NCI-H1930 (cell line): ENCODE measurements at places on chromosomes 2 and 18.

DNA sequence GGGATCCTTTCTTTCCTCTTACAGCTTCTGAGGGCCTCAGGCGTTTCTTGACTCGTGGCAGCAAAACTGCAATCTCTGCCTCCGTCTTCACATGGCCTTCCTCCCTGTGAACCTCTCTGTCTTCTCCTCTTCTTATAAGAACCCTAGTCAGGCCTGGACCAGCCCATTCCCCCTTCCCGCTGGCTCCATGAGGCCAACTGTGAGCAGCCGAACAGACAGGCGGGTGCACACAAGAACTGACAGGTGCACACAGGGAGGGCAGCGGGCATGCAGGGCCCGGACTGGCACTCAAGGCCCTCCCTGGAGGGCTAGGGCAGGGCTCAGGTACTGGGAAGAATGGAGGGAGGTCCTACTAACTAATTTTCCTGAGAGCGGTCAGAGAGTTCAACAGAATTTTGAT is 92.4 kb upstream of the DAPL1 start:
- no peak for DNase-seq

DNA sequence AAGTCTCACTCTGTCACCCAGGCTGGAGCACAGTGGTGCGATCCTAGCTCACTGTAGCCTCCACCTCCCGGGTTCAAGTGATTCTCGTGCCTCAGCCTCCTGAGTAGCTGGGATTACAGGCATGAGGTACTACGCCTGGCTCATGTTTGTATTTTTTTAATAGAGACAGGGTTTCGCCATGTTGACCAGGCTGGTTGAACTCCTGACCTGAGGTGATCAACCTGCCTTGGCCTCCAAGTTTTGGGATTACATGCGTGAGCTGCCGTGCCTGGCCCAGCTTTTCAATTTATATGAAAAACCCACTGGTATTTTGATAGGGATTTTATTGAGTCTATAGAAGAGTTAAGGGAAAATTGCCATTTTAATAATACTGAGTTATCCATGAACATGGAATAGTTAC is 63.3 kb downstream of the XRCC5 start:
- DNase-seq, result no peak

DNA sequence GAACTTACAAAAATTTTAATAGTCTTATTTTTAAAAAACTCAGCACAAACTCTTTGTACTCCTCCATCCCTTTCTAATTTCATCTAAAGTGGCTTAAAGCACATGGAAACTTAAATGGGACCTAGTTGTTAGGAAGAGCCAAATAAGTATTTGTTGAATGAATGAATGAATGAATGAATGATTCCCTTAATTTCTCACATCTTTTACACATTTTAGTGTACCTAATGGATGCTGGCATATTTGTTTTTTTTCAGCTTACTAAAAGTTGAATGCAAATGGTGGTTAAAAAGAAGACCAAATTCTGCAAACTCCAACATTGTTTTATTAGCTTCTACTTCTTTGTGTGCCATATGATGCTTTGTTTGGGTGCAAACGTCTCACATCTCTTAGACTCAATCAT is 89.6 kb downstream of the KYNU start:
- no peak for DNase-seq

GRCh38 chr2:180707175-180707883 is 273.1 kb upstream of the UBE2E3 start:
- DNase-seq, result no peak

DNA sequence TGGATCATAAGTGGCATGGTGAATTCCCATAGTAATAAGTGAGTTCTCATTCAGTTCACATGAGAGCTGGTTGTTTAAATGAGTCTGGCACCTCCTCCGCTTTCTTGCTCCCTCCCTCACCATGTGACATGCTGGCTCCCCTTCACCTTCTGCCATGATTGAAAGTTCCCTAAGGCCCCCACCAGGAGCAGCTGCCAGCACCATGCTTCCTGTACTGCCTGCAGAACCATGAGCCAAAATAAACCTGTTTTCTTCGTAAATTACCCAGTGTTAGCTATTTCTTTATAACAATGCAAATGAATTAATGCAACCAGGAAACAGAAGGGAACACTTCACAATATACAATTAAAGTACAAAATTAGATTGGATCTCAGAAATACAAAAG is 257.0 kb downstream of the MREG start:
- DNase-seq, result no peak

GRCh38 chr2:237471438-237472186 is 15.4 kb upstream of the MLPH start:
- no peak for DNase-seq

DNA sequence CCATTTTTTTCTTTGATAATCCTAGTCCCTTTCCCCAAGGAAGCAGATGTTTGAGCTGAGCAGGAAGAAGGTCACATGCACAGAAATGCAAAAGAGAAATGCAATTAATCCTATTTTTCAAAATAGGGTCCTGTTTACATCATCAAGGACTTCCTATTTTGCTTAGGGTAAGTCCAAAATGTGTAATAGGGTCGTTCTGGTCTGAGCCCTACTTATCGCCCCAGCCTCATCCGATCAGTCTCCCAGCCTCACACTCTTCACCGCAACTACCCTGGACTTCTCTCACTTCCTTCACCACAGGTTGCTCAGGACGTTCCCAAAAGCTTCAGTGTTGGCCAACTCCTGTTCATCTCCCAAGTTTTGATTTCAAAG is 32.8 kb downstream of the FOSL2 start:
- no peak for DNase-seq

- no peak for DNase-seq
Measured at GRCh38 chr18:34385311-34385710, 160.6 kb upstream of the NOL4 start.

GRCh38 chr2:234989183-234989701 is 37.4 kb downstream of the SH3BP4 start:
- no peak for DNase-seq

DNA sequence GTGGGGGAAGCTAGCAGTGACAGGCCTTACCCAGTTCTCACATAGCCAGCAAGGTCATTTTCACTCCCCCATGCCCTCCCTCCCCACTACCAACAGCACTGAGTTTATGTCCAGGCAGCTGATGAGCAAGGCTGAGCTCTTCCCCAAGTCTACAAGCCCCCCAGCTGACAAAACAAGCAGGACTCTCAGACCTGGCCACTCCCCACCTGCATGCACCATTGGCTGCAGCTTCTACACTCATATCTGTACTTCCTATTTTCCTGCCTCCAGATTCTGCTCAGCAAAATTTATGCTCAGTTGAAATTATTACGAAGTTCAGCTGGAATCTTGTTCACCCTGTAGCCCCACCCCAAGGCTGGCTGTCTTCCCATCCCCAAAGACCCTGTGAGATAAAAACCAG is 339.3 kb downstream of the ARL6IP6 start:
- DNase-seq, result no peak

DNA sequence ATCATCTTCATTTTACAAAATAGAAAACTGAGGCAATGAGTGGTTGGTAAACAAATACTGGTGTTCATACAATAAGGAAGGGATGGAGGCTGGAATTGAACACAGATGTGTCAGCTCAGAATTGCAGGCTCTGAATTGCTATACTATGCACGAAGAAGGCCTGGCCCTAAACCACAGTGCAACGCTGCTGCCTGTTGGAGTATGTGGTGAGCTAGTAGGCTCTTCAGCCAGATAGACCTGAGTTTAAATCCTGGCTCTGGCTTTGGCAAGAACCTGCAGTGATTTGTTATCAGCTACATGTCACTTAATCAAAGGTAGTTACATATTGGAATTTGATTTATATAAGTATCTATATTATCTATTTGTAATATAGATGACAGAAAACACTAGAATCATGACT is 1602.4 kb upstream of the CELF4 start:
- no peak for DNase-seq

DNA sequence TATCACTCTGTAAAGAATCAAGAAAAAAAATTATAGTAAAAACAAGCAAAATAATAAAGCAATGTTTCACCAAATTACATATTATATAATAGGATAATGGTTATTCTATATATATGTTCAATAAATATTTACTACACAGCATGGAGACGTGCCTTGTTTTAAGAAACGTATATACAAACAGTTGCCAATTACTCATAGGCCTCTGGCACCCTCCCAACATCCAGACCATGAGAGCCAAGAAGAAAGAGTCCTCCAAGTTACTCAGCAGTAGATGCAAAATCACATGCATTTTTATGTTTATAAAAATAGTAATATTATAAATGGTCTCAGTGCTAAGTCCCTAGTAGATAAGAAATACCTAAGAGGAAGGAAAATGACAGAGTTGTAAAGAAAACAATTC is 64.8 kb downstream of the REV1 start:
- no peak for DNase-seq

DNA sequence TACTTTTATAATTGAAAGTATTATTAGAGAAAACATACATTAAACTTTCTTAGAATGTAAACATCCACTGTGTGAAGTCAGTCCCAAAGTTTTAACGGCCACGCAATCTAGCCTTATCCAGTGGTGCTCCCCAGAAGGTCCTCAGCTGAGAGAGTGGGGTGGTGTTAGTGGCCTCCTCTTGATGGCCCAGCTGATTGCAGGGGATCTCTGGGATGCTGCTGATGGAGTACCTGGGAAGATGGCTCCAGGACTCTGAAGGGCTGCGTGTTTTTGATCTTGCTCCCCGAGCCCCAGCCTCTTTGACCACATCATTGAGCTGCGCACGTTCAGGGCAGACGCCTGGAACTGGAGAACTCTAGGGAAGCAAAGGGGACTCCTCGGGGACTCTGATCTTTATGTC is 181.4 kb downstream of the FAM210A start:
- no peak for DNase-seq

DNA sequence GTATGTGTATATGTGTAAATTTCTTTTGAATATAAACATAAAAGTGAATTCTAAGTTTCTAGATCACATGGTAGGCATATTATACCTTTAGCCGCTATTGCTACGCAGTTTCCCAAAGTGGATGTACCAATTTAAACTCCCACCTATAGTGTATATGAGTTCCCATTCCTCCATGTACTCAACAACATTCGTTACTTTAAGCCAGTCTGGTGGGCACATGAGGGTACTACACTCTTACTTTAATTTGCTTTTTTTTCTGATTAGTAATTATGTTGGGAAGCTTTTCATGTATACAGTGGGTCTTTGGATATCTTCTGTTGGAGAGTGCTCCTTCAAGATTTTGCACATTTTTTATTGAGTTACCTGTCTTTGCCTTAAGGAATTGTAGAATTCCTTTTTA is 683.8 kb downstream of the ERBB4 start:
- no peak for DNase-seq

DNA sequence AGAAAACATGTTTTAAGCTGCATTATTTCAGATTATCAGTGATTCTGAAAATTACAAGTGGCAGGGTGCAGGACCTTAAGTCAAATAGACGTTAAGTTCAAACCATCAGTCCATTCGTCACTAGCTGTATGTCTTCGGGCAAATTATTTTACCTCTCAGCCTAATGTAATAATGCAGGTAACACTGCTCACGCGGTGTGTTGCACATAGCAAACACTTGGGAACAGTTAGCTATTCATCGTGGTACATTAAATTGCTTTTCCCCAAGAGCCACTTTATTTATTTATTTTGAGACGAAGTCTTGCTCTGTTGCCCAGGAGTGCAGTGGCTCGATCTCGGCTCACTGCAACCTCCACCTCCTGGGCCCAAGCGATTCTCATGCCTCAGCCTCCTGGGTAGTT is 10.1 kb downstream of the MAT2A start:
- no peak for DNase-seq

GRCh38 chr2:12074126-12074844 is 327.9 kb downstream of the LPIN1 start:
- no peak for DNase-seq

DNA sequence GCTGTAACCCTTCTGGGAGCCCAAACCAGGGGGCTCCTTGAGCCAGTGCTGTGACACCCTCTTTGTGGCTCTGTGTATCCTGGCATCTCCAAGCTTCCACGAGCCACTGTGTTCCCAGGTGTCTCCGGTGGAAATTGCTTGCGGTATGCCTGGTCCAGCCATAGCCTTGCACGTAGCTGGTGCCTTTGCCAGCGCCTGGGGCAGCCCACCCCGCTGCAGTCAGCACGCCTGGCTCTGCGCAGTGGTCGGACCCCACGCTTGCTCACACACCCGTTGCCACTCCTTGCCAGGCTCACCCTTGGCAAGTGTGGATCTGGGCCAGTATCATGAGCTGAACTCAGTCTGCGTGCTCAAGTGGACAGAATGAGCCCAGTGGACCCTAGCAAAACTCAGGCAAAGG is 152.3 kb downstream of the MBD5 start:
- DNase-seq, result no peak

DNA sequence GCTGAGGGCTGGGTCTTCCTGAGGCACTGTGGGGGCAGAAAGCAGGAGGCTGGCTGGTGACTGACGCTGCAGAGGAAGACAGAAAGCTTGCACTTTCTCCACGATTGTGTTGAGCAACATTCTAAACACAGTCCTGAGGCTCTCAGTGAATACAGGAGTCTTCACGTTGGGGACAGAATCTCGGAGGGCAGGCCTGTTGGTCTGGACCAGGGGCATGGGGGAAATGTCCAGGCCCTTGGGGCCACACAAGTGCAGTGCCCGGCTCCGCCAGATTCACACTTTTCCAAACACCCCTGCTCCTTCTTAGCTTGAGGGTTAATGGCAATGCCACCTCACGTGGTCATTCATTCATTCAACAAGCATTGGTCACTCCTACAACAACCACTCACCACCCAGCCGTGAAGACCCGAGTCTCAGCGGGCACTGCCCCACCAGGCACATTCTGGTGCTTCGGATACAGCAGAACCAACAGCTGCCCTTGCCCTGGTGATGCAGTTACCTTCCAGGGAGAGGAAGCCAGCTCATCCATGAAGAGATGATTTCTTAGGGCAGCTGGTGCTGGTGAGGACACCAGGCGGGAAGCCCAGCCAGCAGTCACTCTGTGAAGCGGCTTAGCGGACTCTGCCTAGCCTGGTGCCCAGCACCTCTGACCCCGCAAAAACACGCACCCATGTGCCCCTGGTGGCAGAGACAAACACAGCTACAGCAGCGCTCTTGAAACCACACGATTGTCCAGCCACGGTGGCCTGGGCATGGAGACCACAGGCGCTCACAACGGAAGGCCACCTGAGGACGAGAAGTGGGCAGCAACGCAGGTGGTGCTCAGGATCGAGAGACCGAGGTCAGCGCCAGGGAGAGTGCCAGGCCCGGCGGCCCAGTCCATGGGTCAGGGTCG is 10.9 kb upstream of the GPC1 start:
- DNase-seq, result no peak

- no peak for DNase-seq
Measured at GRCh38 chr2:120881981-120882788, 146.5 kb downstream of the GLI2 start.

- no peak for DNase-seq
Measured at GRCh38 chr2:53378791-53379190, 388.8 kb upstream of the CHAC2 start.

DNA sequence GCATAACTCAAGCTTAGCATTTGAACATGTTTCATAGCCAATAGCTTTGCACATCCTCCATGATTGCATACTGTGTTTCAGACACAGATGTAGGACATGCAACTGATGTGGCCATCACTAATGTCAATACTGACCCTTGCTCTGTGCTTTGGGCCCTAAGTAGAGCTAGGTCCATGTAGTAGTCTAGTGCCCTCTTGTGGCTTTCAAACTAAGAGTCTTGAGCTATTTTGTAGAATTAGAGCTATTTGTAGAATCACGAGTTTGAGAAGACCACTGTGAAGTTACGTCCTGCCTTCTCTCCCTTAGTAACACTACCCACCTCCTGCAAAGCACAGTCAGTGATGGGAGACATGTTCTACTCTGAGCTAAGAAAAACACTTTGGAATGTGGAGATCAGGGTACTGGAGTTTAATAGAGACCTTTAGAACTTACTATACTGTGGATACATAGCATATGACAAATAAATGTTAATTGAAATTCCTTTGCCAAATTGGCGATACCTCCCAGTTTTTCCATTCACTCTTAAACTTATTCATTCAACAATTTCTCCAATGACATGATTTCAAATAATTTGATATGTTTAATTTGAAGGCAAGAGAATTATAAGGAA is 306.5 kb upstream of the TNP1 start:
- DNase-seq, result no peak
